ENCODE measurements at places on chromosomes 4 and X.

GRCh38 chr4:18051281-18051680 is 29.7 kb upstream of the LCORL start:
- no peak for DNase-seq

DNA sequence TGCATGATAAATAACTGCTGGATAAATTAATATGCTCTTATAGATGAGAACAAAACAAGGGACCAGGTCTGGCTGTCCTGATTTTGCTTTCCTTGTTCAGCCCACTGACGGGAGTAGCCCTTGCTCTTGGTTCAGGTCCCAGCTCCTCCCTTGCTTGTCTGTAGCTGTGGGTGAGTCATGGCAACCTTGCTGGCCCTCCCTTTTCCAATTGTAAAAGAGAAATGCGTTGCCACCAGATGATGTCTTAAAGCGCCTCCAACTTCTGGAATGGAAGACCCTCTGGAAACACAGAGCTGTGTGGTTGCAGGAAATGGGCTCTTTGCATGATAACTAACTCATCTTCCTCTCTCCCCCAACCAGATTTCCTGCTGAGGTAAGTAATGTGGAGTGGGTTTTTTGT is 171.4 kb downstream of the AASDH start:
- DNase-seq: peak; percentile 85

- DNase-seq: no peak
Measured at GRCh38 chr4:5463936-5464650, 244.3 kb downstream of the EVC2 start.

DNA sequence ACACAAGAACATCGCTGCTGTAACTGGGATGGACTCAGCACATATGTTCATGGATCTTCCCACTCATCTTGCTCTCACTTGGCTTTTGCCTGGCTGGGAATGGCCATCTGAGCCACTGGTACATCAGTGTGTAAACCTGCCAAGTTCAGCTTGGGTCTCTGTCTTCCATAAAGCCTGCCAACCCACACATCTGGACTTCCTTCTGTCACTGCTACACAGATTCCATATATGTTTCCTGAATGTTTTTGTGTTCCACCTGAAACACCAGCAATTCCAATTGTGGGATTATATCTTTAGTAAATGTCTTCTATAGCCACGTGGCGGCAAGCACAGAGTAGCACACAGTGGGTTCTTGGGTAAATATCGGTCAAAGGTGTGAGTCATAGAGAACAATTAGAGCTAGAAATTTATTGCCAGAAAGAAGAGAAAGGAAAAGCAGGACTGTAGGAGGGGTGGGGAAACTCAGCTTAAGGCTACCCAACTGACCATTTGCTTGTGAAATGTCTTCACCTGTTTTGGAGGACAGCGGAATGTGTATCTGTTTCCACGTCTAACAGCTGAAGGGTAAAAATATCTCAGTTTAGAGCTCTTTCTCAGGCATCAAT is 125.9 kb downstream of the MFAP3L start:
- DNase-seq: no peak

GRCh38 chrX:127085939-127086338 is 266.4 kb downstream of the PRR32 start:
- DNase-seq: no peak

DNA sequence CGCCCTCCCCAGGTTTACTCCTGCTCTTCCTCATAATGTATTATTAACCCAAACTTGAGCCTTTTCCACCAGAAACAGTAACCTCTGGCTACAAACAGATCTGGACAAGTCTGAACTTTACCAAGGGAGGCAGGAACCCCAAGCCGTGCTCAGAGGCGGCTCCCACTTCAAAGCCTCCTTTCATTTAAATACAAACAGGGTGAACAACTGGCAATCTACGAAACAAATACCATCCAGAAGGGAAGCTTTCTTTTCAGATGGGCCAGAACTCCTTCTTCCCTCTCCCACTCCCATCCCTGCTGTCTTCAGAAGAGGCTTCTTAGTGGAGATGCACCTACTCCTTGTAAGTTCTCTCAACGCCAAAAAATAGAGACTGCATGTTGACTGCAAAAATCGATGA is 2.1 kb upstream of the GPC4 start:
- DNase-seq: no peak

GRCh38 chr4:86450861-86451260 is 91.0 kb upstream of the MAPK10 start:
- DNase-seq: no peak

- no peak for DNase-seq
Measured at GRCh38 chr4:78558410-78558809, 6.8 kb downstream of the ANXA3 start.

DNA sequence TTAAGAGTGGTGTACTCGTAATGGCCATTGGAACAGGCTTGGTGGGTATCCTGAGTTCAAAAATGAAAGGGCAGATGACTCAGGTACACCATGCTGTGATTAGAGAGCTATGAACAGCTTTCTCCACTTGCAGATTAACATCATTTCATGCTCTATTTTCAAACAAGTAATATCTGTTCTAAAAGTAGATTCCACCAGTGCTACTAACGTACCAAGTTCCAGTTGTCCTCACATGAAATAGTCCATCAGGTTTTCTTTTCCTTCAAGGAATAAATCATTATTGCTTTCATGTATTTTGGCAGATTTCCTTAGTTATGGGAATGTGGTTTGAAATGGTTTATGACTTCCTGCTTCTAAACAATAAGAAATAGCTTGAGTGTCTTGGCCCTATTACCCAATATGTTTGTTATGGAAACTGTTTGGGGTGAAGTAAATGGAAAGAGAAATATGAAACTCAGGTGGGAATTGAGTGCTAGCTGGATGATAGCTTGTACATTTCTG is 49.9 kb downstream of the PCDH7 start:
- DNase-seq: no peak

GRCh38 chrX:81348388-81348787 is 146.5 kb downstream of the SH3BGRL start:
- no peak for DNase-seq

- no peak for DNase-seq
Measured at GRCh38 chr4:54315561-54316538, 86.8 kb downstream of the PDGFRA start.

DNA sequence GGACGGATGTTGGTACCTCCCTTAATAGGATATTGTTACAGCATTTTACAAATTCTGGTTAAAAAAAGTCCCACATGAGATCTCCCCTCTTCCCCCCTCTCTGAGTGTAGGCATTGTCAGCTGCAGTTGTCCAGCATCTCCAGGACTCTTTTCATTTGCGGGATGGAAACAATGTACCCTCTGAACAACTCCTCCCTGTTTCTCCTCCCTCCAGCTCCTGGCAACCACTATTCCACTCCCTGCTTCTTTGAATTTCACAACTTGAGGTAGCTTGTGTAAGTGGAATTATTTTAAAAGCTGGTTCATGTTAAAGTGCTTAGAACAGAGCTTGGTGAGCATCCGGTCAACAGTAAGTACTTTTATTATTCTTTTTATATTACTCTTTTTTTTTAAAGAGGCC is 69.8 kb downstream of the TBL1X start:
- no peak for DNase-seq

DNA sequence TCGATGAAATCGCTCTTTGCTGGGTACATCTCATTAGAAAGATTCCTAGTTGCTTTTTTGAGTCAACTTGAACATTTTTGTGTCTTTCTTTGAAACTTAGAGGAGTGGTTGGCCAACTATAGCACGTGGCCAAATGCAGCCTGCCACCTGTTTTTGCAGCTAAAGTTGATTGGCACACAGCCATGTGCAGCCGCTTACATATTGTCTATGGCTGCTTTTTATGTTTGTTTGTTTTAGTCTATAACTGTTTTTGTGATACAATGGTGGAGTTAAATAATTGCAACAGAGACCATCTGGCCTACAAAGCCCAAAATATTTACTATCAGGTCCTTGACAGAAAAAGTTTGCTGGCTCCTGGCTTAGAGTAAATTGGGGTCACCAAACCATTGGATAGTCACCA is 86.3 kb downstream of the CLCN4 start:
- no peak for DNase-seq

DNA sequence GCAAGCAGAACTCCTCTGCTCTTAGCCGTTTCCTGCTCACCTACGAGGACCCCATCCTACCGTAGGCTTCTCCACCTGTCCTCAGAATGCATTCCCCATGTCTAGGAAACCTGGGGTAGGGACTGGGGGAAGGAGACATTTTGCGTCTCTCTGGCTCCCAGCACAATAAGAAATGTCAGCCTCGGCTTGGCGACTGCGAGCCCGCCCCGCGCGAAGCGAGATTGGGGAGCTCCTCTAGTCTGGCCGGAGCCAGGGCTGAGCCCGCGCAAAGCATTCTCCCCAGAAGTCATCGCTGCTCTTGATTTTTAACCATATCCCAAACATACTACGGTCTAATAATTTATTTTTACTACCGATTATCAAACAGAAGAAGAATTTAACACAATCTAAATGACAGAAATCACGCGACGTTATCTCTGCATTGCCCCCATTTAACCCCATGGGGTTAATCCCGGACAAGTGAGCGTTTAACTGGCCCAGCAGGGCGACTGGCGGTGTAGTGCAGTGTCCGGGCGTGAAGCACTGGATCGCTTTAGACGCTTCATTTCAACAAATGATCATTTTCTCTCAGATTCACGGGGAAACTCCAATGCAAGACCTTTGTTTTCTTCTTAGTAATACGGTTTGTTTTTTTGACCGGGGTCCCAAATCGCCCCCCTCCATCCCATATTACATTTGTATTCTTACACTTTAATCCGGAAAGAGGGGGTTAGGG is 8.0 kb upstream of the PITX2 start:
- no peak for DNase-seq

DNA sequence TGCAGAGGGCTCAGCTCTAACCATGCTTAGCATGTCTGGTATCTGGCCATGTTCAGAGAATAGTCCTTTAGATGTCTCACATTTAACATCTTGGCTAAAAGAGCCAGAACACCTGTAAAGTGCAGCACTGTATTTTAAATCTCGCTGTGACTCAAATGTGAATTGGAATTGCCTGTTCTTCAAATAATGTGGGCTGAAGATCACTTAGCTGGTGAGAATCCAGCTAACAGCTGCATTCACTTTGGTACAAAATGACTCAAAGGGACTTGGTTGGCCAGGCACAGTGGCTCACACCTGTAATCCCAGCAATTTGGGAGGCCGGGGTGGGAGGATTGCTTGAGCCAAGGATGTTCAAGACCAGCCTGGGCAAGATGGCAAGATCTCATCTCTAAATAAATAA is 63.5 kb upstream of the PLAC8 start:
- DNase-seq: no peak

- DNase-seq: no peak
Measured at GRCh38 chr4:128483041-128483440, 195.4 kb upstream of the PGRMC2 start.

Measured in bone marrow (tissue), 2 donors.